Lung (tissue), 17 donors: ENCODE measurements at places on chromosomes 2 and 18. TPM values are rescaled to one million over a fixed set of nuclear protein-coding genes. Genes with fewer than 3 reads are reported as not detected.

Gene CCDC74B
- total RNA-seq: 14.7 TPM

DNA sequence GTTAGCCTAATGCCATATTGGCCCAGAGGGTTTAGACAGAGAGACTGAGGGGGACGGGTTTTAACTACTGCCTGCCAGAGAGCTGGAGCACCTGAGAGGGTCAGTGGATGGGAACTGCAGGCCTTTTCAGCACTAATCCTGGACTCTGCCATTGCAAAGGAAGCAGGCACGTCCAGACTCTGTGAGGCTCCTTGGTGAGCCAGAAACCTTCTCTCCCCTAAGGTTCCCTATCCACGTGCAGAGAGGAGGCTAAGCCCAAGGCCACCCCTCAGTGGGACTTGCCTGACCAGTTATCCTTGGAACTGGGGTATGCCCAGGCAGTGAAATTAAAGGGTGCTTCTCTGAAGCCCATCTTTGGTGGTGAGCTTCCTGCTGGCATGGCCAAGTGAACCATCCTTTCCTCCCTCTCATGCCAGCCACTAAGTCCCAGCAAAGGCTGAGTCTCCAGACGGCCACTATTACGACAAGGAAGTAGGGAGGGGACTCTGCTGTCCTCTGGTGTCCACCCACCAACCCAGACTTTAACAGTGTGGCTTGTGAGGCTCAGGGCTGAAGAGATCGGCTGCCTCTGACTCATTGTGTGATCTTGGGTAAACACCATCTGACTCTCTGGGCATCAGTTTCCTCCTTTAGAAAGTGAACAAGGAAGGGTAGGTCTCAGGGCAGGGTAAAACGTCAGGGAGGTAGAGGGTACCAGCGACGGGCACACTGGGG lies 3.9 kb upstream of the MLPH start:
- DNase-seq: no peak

Gene SGPP2
- 39.5 TPM for total RNA-seq

Gene LYPD6
- total RNA-seq: 0.80 TPM

- DNase-seq: no peak
Measured at GRCh38 chr18:765764-766549, 46.1 kb downstream of the YES1 start.

DNA sequence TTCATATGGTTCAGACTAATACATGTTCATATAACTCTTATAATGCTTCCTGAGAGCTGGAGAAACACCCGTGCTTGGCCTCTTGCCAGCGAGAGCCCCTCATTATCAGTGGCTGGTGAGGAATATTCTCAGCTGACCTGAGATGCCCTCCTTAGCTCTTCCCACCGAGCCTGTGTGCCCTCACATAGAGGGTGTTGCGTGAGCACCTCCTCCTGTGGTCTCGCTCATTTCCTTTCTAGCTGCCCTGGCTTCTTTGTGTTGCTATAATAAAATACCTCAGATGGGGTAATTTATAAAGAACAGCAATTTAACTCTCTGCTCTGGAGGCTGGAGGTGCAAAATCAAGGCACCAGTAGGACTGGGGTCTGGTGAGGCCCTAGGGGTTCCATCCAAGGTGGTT lies 80.5 kb upstream of the ALKAL2 start:
- no peak for DNase-seq

DNA sequence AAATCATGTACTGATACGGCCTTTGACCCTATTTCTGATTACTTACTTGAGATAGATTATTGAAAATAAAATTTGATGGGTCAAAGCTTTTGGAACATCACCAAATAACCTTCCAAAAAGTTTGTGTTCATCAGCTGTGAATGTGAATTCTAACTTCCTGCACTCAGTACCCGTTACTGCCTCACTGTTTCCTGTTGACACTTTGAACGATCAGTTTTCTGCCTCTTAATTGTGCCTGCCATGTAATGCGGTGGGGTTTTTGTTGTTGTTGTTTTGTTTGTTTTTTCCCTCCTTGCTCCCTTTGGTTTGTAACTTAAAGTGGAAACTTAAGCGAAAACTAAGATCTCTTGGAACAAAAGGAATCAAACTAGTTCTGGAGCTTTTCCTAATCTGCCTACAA lies 18.9 kb downstream of the ATG16L1 start:
- DNase-seq: no peak

DNA sequence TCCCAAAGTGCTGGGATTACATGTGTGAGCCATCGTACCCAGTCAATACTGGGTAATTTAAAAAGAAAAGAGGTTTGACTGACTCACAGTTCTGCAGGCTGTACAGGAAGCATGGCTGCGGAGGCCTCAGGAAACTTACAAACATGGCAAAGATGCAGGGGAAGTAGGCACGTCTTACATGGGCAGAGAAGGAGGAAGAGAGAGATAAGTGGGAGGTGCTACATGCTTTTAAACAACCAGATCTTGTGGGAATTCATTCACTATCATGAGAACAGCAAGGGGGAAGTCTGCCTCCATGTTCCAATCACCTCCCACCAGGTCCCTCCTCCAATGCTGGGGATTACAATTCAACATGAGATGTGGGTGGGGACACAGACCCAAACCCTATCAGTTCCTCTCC lies 192.5 kb downstream of the ATAD2B start:
- no peak for DNase-seq

DNA sequence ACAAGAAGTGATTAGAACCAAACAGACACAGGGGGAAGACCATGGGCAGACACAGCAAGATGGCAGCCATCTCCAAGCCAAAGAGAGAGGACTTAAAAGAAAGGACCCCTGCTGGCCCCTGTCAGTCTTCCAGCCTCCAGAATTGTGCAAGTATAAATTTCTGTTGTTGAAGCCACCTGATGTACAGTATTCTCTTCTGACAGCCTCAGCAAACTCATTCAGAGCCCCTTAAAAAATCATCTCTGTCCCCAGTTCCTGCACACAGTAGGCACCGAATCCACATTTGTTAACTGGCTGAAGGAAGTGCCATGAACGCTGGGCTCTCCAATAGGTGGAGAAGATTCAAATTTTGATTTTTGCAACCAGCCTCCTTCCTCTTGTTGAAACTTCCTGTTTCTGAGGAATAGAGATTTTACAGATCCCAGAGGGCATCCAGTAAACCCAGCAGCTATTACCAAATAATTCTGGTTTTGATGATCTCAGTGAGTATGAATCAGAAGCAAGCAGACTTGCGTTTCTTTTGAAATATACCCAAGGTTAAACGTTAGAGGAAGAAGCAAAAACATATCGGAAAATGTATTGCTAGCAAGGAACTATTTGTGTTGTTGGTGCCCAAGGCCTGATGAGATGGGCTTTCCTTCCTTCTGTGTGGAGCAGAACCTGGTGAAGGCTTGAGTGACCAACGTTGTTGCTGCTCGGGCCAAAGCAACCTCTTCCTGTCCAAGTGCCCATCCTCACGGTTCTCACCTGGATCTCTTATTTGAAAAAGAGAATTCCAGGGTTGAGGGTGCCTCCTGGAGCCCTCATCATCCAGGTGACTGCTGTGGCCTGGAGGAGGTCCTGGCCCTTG lies 47.7 kb upstream of the PLB1 start:
- no peak for DNase-seq

- no peak for DNase-seq
Measured at GRCh38 chr18:35938562-35938961, 33.9 kb upstream of the RMP24 start.

DNA sequence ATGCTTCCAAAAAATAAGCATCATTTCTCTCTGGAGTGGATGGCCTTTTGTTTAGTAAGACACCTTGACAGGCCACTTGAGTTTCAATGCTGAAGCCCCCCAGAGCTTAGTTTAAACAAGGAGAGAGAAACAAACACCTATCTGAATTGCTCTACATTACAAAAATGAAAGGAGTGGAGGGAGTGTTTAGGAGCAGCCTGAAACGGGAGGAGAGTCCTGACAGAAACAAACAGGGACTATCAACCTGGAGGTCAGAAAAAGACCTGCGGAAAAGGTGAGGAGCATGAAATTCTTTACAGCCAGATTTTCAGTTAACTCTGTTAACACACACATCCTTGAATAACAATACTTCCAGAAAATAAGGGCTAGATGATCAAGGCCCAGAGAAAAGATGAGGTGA lies 126.2 kb downstream of the NR4A2 start:
- DNase-seq: no peak

Gene GLB1L
- total RNA-seq: 18.1 TPM

DNA sequence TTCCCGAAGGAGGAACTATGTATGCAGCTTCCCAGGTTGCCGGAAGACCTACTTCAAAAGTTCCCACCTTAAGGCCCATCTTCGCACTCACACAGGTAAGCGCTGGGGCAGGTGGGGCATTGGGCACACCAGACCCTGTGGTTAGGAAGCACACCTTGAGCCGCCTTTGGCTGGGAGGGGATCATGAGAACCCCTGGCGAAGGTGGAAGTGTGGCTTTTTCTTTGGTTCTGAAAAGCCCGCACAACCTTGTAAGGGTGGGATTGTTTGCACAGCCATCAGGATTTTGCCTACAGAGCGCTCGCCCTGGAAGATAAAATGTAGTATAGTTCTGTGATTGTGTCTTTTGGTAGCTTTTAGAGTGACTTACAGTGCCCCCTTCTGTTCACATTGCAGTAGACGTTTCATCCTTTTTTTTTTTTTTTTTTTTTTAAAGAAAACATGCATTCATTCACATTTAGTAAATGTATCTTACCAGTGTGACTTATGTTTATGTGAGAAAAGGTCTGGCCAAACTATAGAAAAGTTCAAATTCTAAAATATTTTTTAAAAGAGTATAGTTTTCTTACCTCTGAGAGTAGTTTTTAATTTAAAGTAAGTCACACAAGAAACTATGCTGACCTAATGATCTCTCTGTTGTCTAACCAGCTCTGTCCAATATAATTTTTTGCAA lies 5.3 kb downstream of the KLF11 start:
- peak; percentile 87 for DNase-seq

GRCh38 chr2:164960159-164960558 lies 4.8 kb upstream of the SLC38A11 start:
- DNase-seq: no peak

DNA sequence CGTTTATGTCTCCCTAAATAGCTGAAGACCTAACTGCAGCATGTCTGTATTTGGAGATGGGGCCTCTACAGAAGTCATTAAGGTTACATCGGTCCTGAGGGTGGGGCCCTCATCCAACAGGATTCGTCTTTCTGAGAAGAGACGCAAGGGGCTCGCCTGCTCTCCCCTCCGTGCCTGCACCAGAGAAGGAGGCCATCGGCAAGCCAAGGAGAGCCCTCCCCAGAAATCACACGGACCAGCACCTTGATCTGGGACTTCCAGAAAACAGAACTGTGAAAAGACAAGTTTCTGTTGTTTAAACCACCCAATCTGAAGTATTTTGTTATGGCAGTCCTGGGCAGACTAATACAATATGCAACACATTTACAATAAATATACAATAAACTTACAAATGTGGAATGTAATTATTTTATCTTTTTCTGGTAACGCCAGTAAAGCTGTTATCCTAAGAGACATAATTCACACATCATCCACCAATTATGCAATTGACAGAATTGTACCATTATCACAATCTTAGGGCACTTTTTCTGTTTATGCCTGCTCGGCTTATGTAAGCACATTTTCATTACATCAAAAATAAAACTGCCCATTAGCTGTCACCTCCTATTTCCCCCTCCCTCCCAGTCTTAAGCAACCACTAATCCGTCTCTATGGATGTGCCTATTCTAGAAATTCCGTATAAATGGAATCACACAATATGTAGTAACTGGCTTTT lies 6.1 kb downstream of the HSBP1L1 start:
- DNase-seq: no peak

Gene GPR45
- total RNA-seq: not detected

DNA sequence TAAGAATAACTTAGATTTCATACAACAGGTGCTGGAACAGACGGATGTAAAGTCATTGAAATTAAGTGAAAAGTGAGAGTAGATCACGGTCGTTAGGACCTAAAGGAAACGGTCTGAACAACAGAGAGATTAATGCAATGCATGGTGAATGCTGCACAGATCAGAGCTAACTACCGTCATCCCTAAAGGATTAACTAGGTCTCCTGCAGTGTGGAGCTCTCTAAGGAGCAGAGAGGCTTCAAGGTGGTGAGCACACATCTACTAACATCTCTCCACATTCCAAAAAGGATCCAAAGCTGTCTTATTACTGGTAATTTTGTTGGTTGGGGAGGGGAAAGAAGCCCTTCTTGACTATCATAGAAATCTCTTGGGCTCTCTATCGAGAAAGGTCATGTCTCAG lies 75.3 kb downstream of the CABYR start:
- DNase-seq: no peak

- DNase-seq: no peak
Measured at GRCh38 chr18:59143441-59143840, 3.8 kb downstream of the SEC11C start.

DNA sequence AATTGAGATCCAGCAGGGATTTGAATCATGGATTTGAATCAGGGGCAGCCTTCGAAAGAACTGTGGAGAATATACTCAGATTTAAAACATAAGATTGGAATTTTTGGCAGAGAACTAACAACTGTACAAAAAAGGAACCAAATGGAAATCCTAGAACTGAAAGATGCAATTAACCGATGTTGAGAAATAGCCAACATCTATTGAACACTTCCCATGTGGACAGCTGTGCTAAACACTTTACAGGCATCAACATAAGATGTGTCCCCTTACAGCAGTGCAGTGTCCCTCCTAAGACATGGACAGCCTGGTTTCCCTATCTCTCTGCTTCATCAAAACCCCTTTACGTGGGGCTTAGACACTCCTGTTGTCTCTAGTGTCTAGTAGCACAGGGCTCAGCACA lies 3.7 kb upstream of the IL1RN start:
- no peak for DNase-seq

- peak; percentile 38 for DNase-seq
Measured at GRCh38 chr2:143717053-143717452, 587.8 kb downstream of the ARHGAP15 start.

- DNase-seq: no peak
Measured at GRCh38 chr2:240655931-240656886, 26.5 kb downstream of the AQP12B start.

Gene CRYGD
- not detected for total RNA-seq
